Foreskin melanocyte (primary cell): ENCODE measurements at places on chromosomes 7 and 10.

- DNase-seq = no peak
These were observed 80.8 kb downstream of the TMEM130 start for GRCh38 chr7:98788966-98789365.

- DNase-seq = no peak
These were observed 129.3 kb upstream of the PHYHIPL start for GRCh38 chr10:59047180-59047579.

- DNase-seq = no peak
These were observed 736.1 kb upstream of the VSTM2A start for GRCh38 chr7:53806119-53806518.

GRCh38 chr7:107224374-107225223, 55.8 kb downstream of the HBP1 start:
- DNase-seq = no peak
